ENCODE measurements at places on chromosomes 16 and 17.

DNA sequence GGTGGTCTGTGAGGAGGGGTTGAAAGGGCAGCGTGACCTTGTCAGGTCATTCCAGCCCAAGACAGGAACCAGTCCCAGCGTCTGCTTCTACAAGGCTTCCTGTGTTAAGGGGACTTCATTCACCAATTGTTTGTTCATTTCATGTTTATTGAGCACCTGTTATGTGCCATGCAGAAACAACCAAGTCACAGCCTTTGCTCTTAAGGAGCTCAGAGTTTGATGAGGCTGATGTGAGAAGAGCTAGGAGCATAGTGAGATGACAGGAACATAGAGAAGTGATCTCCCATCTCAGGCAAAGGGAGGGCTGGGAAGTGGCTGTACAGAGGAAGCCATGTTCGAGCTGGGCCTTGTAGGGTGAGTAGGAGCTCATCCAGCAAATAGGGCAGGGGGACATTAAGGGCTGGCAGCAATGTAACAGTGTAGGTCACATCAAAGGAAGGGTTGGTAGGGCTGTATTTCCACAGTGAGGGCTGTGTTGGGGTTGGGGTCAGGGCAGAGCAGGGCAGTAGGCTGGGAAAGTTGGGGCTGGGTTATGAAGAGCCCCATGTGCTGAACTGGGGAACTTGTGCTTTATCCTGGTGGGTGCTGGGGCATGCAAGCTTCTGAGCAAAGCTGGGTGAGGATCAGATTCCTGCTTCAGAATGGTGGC is 79.8 kb downstream of the ARHGAP23 start:
- DNase-seq: no peak

- no peak for DNase-seq
These were observed 2.3 kb upstream of the NCBP3 start for GRCh38 chr17:3848229-3848835.

GRCh38 chr16:68728523-68728922 is 8.6 kb upstream of the CDH1 start:
- DNase-seq: no peak

- no peak for DNase-seq
These were observed 2.2 kb upstream of the SLC12A3 start for GRCh38 chr16:56862776-56863175.

- no peak for DNase-seq
These were observed 21.3 kb upstream of the GFOD2 start for GRCh38 chr16:67740391-67740790.

- DNase-seq: no peak
These were observed 56.7 kb upstream of the ERCC4 start for GRCh38 chr16:13863075-13863765.

DNA sequence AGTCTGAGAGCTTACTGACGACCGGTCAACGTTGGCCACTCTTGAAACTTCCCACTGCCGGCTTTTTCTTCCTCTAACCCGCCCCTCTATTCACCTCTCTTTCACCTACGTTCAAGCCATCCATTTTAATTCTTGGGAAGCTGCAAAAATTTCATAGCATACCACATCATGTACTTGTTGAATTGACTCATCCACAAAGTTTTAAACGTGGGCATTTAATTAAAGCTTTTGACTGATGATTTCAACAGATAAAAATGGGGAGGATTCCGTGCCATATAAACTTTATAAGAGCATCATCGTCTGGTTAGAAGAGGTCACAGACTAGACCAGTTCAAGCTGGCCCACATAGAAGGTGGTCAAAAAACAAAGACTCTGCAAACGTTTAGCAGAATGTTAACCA is 22.5 kb downstream of the VPS53 start:
- no peak for DNase-seq

DNA sequence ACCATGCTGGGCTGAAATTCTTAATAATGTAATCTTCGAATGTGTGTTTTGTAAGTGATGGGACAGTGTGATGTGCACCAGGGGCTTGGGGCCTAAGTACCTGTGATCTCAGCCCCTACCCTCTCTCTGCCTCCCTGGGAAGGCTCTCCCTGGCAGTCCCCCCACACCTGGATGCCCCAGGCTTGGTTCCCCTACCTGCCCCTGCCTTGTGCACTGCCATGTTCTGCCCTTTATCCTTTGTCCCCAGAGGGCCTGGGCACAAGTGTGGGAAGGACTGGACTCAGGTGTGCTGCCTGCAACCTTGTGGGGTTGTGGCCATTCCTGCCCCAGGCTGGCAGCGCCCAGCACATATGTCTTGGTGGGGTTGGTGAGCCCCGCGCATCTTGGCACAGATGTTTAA is 55.4 kb upstream of the CREBBP start:
- no peak for DNase-seq

DNA sequence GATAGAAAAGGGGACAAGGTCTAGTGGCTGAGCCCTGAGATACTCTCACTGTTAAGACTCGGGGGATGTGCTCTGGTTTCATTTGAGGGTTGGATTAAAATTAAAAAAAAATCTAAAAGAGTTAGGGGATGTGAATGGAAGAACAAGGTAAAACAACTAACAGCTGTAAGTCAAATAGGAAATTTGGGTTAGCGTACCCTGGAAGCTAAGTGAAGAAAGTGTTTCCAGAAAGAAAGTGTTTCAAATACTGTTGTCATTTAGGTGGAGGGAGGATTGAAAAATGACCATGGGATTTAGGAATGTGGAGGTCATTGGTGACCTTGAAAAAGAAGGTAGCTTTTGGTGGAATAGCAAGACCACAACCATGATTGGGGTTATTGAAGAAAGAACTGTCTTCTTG is 37.7 kb downstream of the PPM1D start:
- no peak for DNase-seq

DNA sequence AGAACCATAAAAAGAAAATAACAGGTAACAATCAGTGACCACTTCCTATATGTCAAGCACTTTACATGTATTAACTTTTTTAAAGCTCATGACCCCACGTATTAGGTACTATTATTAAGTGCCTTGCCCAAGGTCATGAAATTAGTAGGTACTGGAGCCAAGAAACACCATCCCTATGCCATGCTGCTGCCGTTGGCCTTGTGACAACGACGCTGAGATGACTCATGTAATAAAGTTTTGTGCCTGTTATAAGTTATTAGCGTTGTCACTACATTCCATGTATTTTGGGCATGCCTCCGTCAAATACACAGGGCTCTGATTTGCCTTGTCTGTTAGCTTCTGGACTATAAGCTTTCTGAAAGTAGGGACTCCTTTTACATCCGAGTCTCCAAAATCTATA is 1.4 kb downstream of the BBS2 start:
- DNase-seq: no peak

DNA sequence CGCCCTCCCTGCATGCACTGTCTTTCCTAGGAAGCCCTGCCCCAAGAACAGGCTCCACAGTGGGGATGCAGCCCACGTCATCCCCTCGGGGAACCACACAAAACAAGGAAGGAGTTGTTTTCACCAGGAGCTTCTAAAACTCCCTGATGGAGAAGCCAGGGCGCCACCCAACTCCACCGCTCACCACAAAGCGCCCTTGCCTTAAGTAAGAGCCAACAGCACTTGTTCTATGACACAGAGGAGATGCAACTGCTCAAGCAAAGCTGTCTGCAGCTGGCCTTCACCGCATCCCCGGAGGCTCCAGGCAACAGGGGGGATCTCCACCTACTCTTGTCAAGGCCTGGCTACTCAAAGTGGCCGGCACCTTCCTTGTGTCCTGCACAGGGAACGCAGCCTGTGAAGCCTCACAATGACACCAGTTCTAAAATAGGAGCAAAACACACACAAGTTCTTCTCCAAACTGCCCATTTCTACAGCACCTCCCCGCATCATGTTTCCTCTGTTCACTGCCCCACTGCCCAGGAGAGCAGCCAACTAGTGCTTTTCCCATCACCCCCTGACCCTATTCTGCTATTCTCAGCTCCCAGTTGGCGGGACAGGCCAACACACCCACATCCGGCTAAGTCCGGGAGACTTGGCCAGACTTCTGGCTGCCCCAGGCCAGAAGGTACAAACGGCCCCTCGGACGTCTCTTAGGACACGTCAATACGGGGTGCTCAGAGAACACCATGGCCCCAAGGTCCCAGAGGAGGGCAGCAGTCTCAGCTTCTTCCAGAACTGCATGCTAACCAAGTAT is 24.2 kb downstream of the MPG start:
- no peak for DNase-seq

DNA sequence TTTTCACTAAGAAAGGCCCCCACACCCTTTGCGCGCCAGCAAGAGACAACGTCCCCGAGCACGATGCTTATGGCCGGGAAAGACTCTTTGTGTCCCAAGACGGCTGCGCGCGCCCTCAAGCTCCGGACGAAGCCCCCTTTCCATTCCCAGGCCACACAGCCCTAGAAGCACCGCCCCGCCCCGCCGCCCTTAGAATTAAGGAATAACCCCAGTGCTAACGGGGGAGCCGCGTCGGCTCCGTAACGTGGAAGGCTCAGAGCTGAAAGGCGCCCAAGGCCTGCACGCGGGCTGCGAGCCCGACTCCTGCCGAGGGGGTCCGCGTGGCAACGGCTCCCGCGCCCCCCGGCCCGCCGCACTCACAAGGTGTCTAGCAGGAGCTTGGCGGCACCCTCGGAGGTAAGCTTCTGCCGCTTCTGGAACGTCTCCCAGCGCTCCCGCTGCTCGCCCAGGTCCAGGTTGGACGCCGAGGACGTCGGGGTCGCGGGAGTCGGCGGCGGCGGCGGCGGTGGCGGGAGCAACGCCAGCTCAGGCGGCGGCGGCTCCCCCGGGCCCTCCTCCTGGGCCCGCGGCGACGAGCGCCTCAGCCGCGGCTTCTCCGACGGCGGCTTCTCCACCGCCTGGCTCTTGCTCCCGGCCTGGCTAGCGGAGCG is 477 bp downstream of the CENPV start:
- peak; percentile 9 for DNase-seq

DNA sequence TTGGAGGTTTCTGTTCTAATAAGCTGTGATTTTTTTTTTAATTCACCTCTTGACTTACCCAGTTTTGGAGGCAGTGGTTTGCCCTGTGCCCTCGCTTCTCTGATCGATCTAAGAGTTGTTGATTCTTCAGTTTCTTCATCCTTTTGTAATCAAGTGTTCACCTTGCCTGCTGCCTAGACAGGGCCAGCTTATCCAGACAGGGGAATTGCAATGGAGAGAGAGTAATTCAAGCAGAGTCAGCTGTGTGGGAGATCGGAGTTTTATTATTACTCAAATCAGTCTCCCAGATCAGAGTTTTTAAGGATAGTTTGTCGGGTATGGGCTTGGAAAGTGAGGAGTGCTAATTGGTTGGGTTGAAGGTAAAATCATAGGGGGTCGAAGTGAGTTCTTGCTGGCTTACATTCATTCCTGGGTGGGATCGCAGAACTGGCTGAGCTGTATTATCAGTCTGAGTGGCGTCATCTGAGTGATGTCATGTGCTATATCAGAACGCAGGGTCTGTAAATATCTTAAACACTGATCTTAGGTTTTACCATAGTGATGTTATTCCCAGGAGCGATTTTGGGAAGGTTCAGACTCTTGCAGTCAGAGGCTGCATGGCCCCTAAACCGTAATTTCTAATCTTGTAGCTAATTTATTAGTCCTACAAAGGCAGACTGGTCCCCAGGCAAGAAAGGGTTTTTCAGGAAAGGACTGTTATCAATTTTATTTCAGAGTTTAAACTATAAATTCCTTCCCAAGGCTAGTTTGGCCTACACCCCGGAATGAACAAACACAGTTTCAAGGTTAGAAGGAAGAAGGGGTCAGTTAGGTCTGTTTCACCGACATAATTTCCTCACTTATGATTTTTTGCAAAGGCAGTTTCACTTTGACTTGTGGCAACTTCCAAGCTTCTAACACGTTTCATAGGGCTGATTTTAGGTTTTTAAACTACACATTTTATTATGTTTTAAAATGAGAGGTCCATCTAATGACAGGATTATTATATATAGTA is 21.5 kb upstream of the KCNJ16 start:
- no peak for DNase-seq

Measured in prostate gland (tissue), 2 donors.